ENCODE measurements at places on chromosomes 3 and 15.

GRCh38 chr3:143536817-143537535, 311.3 kb downstream of the SLC9A9 start:
- peak; percentile 62 for DNase-seq

- DNase-seq = no peak
Measured at GRCh38 chr3:146839727-146840375, 234.7 kb upstream of the PLSCR5 start.

DNA sequence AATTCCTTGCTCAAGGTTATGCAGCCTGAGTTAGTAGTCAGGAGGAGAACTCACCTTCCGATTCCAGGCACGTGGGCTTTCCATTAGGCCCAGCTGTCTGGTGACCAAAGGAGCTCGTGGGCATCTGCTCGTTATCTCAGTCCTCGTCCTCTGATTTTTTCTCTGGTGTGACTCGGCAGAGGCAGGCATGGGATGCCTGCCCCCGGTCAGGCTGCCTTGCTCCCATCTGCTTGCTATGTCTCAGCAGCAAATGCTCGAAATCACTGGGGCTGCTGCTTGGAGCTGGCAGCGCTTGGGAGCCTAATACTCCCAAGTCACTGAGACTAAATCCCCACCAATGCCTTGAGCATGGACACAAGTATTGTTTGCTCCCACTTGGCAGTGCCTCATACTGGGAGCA, 84.5 kb upstream of the NMNAT3 start:
- DNase-seq = peak; percentile 46

DNA sequence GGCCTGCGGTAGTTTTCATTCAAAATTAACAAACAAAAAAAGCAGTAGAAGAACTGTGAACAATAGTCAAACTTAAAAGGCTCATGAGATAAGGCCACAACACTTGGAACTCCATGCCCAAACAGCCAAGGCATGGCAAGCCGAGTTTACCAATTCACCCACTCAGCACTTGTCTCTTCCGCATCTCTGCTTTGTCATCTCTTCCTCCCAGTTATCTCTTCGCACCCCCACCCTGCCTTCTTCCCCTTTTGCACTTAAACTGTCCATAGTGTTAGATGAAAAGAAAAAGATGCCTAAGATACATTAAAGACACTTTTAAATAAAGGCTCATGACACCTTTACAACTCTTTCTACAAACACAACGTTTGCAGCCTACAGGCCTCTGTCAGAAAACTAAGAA, 11.1 kb downstream of the TLE3 start:
- DNase-seq = no peak

- no peak for DNase-seq
Measured at GRCh38 chr3:168973897-168974296, 689.6 kb downstream of the MECOM start.

DNA sequence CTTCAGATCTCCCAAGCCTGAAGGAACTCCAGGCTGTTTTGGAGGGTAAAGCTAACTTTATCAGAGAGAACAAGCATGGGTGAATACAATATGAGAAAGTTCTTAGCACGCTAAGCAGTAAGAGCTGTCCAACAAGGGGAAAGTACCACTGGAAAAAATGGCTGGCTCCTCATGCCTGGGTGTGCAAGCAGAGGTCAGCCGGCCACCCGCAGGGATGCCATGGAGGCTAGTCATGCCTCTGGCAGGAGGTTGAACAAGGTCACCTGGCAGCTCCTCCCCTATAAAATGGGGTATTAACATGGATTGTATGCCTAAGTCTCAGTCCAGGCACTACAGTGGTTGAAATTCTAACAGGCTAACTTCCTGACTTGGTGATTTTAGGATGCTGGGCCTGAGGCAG, 75.4 kb upstream of the SLC6A1 start:
- DNase-seq = no peak

- DNase-seq = peak; percentile 68
Measured at GRCh38 chr3:142285083-142285517, 59.7 kb upstream of the GK5 start.

DNA sequence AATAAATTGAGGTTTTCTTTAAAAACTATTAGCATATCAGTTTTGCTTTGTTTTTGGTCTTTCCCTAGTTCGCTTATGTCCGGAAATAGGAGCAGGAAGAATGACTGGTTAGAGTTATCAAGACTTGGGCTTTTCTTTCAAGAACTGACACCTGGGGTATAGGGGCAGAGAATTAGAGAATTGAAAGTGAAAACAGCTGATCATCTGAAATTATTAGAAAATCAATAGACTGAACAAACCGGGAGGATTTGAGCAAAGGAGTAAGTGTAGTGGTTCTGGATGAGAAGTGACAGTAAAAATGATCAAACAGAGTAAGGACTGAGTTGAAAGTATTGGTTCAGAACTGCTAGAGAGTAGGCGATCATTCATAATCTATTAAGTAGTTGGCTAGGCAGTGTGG, 6.0 kb downstream of the MINDY2 start:
- no peak for DNase-seq

DNA sequence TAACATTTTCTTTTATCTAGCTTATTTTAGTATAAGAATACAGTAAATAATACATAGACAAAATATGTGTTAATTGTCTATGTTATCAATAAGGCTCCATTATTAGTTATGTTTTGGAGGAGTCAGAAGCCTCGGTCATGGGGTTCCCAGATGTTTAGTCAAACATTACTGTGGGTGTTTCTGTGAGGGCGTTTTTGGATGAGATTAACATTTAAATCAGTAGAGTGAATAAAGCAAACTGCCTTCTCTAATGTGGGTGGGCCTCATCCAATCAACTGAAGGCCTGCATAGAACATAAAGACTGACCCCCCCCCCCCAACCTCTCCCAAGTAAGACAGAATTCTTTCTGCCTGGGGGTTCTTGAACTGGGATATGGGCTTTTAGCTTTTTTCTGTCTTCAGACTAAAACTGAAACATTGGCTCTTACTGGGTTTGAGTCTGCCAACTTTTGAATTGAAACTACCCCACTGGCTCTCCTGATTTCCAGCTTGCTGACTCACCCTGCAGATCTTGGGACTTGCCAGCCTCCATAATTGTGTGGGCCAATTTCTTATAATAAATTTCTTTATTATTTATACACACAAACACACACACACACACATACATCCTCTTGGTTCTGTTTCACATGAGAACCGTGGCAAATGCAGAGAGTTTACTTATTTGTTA, 192.0 kb downstream of the TPRG1 start:
- no peak for DNase-seq

DNA sequence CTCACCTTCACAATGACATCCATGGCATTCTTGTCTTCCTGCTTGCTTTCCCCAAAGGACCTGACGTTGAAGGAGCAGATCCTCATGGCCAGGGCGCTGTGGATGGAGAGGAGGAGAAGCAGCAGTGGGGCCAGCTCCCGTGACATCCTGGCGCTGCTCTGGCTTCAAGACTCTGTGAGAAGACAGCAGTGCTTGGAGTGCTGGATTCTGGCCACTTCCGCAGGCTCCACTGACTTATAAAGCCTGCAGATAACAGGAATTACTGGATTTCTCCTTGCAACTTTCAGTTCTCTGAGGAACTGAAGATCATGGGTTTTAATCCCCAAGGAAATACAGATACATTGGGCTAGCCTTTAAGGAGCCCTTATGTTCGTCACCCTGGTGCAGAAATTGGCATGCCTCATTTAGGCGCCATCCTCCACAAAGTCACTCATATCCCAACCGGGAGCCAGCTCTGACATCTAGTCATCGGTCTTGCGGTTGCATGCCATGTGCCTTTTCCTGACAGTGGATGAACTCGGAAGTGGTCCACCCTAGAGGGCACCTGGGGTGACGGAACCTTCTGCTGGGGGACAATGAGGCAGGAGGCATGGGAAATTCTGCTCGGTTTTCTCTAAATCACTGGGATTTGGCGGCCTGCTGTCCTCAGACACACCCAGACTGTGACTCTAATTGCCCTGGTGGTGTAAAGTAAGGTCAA, at the start of gene DNASE1L3:
DNASE1L3 (minus strand) TSS at position 212 of the 700 bp plus-strand sequence; CDS start at position 146, 66 bp downstream.
- no peak for DNase-seq

DNA sequence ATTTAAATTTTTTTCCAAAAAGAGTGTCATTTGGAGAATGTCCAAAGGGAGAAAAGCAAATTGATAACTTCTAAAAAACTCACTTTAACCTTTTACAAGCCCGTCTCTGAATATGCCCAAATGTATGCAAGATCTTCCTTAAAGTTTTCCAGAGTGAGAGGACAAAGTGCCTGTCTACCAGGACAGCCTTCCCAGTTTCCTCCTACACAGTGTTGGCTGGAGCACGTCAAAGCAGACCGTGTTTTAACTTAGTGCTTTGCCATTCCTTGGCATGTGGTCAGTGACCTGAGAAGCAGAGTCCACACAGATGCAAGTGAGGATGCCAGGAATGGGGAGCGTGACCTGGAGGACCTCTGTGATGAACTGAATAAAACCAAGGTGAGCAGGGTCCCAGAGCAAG, 245.7 kb downstream of the FAM43A start:
- DNase-seq = no peak

DNA sequence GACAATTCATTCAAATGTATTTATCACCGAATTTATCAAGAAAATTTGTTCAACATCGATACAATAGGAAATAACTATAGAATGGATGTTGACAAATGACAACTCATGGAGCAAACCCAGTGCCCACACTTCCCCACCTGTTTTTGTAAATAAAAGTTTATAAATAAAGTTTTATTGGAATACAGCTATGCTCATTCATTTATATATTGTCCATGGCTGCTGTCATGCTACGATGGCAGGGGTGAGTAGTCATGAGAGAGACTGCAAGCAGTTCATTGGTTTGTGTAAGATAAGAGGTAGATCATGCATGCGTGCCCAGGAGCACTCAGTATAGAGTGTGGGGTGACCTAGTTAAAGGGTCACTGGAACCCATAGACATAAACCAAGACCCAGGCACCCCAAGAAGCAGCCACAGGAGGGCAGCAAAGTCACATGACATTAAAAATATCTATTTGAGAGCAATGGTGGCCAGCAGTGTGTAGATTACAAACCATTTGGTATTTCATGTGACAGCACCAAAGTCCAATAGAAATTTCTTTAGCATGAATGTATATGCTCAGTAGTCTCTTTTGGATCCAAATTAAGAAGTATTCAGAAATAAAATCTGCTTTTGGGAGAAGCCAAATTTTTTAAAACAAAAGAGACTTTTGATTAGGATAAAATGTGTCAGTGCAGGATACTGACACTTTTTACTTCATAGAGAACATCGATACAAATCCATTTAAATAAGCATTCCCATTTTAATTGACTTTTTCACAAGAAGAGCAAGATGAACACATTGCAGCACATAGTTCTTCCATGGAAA, 794.8 kb downstream of the MCTP2 start:
- no peak for DNase-seq

- no peak for DNase-seq
Measured at GRCh38 chr3:4999531-5000184, 20.4 kb downstream of the BHLHE40 start.

- DNase-seq = peak; percentile 17
Measured at GRCh38 chr3:123627673-123628670, 43.1 kb upstream of the HACD2 start.

- no peak for DNase-seq
Measured at GRCh38 chr3:17057321-17057720, 172.6 kb downstream of the PLCL2 start.

GRCh38 chr3:129023909-129024308, 22.8 kb downstream of the EFCC1 start:
- peak; percentile 17 for DNase-seq

DNA sequence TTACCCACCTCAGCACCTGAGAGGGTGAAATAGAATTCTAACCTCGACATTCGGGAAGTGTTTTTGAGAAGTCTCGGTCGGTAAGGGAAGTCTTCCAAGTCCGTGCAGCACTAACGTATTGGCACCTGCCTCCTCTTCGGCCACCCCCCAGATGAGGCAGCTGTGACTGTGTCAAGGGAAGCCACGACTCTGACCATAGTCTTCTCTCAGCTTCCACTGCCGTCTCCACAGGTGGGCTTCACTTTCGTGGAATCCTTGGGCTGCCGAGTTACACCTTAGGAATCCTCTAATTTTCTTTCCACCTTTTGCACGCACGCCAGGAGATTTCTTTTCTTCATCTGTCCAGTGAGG, 775 bp downstream of the CCNDBP1 start:
- no peak for DNase-seq

- DNase-seq = no peak
Measured at GRCh38 chr3:191262650-191263049, 63.6 kb downstream of the OSTN start.

- DNase-seq = no peak
Measured at GRCh38 chr3:143413372-143413771, 293.8 kb downstream of the CHST2 start.

DNA sequence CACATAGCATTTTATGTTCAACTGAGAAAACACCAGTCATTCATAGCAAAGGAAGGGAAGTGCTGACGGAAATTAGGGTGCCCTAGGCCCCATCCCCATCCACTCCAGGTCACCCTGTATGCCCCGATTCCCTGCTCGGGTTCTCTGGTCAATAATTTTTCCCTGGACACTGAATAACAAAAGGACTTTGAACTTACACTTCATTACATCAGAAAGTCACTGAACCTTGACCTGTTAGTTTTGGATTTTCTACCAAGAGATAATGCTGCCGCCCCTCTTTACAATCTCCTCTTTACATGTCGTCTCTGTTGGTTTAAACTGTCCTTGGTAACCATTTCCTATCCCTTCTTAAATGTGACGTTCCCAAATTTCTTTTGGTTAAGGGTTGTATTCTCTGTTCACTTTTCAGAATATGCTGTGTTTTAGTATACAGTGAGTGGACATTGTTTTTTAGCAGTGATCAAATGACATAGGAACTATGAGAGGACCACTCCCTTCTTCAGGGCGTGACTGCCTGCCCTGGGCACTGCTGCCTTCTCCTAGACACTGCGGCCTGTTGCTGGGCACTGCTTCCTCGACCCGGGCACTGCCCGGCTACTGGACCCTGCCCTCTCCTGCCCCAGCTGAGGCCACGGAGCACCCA, 13.6 kb upstream of the AHSG start:
- no peak for DNase-seq

GRCh38 chr3:117633207-117633606, 923.6 kb downstream of the TUSC7 start:
- DNase-seq = no peak

DNA sequence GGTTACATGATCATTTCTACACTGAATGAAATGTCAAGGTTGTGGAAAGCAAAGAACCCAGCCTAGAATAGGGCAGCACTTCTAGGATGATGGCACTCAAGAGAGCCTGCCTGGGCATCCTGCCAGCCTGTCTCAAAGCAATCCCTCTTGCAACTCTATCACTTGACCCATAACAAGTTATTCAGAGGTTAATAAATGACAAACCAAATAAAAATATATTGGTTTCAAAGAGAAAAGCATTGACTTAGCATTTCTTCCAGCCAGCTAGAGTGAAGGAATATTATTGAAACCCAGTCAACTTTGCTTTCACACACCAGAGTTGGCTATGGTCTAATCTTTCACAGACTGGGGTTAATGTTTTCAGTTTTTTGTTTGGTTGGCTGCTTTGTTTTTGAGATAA, 214.6 kb upstream of the UBE2E2 start:
- DNase-seq = no peak
